ENCODE measurements at places on chromosomes 6 and 20.
A peak's percentile ranks its signal among the peaks of the same experiment; 100 is the strongest.

DNA sequence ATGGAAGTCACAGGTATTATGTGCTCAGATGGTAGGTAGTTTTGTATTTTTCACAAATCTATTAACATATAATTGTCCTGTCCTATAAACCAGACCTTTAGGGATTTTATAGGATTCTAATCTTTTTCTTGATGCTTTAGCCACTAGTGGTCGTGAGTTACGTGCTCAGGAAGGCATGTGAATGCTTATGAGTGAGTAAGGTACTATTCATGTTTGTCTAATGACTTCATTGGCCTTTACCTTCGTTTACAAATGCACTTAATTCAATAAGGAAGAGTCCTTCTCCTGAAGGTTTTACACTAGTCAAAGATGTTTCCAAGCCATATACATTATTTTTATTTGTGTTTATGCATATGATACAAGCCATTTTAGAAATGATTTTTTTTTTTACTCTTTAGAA is 23.0 kb downstream of the PACRG start:
- no peak for DNase-seq

DNA sequence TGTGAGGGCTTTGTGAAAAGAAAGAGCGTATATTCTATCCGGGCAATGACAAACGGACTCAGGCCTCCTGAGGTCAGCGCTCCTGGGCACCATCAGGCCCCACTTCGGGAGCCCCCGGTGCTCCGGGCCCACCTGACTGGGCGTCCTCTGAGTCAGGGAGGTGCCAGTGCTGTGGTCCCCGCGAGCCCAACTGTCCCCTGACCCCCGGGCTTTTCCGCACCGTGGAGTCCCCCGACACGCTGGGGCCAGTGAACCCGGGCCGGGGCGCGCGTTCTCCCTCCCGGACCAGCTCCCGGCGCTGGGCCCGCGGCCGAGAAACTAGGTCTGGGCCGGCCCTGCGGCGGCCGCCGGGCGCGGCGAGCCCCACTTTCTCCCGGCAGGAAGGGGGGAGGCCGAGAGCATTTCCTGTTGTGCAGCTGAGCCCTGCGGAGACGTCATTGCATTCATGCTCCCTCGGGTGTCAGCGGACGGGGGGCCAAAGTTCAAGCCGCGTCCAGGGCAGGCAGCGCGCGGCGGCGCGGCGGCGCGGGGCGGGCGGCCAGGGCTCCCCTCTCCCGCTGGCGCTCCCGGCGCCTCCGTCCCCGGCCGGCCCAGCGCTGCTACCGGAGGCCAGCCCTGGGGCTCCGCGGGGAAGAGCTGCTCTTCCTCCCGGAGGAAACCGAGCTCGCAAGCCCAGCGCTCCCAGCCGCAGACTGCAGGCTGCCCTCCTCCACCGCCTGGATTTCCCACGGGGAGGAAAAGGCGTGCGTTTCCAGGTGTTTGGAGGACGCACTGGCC is 18.3 kb downstream of the HIVEP2 start:
- peak; percentile 46 for DNase-seq

GRCh38 chr20:38878866-38879265 is 47.4 kb upstream of the FAM83D start:
- peak; percentile 23 for DNase-seq

DNA sequence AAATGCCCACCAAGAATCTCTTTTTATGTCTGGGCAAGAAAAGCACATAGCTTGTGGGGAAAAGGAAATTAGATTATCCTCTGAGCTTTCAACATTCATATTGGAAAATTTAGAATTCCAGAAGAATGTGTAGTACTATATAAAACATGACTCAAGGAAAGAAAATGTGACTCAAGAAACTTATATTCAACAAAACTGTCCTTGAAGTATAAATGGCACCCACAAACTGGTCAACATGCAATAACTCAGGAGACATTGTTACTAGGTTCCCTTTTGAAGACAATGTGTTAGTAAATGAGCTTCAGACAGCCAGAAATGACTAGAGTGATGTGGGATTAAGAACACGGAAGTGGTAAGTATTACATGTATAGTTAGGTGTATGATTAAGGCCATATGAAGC is 26.1 kb upstream of the TINAG start:
- DNase-seq: no peak

GRCh38 chr6:89328976-89329375 is 13.9 kb upstream of the GABRR2 start:
- no peak for DNase-seq

DNA sequence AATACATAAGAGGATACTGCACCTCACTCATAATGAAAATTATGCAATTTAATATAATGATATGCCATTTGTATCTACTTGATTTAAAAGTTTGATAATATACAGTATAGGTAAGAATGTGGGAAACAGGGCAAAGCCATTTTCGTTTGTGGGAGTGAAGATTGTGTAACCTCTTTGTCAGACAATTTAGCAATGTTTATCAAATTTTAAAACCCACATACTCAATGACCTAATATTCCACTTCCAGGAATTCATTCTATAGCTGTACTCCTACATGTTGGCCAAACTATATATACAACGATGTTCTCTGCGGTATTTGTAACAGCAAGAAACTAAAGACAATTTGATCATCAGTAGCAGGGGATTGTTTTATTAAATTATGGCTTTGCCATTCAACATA is 17.8 kb upstream of the FKBP5 start:
- no peak for DNase-seq

GRCh38 chr6:102759415-102759814 is 1365.9 kb downstream of the GRIK2 start:
- DNase-seq: no peak

- no peak for DNase-seq
Observed at GRCh38 chr6:46347669-46348068, 143.6 kb downstream of the RCAN2 start.

GRCh38 chr6:51098791-51099190 is 280.1 kb downstream of the TFAP2B start:
- no peak for DNase-seq
